ENCODE measurements at places on chromosomes 2 and 18.

- no peak for DNase-seq
Observed at GRCh38 chr2:7405861-7406715, 488.9 kb downstream of the RNF144A start.

DNA sequence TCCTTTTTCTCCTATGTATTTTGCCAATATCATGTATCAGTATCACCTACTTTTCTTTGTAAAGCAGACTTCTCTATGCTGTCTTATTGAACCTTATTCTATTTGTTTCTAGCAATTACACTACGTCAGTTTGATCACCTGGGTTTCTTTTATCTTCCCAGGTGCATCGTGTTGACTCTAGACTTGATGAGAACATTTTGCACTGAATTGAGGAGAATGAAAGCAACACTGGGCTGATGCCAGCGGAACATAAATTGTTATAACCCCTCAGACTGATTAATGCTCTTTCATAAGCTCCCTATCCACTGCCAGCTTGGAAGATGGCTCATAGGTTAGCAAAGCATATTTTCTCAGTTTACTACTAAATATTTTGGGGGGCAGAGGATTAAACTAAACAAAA lies 140.6 kb downstream of the EPHA4 start:
- DNase-seq = no peak

GRCh38 chr18:79903071-79903635 lies 48.3 kb downstream of the SLC66A2 start:
- no peak for DNase-seq

- DNase-seq = no peak
Observed at GRCh38 chr18:5297597-5297996, 2.1 kb upstream of the ZBTB14 start.

- no peak for DNase-seq
Observed at GRCh38 chr2:179954026-179954425, 53.1 kb downstream of the CWC22 start.

GRCh38 chr2:29206941-29207340 lies 91.7 kb downstream of the CLIP4 start:
- no peak for DNase-seq

DNA sequence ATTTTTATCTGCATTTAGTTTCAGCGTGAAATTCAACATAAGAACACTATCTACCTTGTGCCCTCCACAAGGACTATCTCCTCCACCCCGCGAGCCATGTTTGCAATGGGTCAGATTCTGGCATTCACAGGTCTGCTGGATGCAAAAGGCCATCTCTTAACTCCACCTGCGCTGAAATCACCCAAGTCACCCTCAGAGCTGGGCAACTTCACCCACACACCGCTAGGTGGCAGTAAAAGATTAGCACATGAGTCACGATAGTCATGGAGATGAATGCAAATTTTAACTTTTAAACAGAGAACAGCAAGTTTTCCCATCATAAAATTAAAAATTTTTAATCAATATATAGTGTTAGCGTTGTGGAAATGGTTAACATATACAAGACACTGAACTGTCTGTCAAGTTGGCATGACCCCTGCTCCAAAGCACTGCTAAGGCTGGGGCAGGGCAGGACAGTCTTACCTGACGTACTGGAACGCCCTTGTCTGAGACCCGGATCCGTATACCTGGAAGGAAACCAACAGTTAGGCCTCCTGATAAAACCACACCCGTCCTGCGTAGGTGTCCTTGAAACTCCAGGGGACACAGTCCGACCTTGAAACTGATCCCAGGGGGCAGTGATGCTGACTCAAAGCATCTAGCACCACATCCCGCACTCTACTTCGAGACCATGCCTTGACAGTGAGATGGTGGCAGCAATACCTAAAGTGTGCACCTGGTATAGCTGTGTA lies 89.6 kb downstream of the UXS1 start:
- DNase-seq = no peak

- no peak for DNase-seq
Observed at GRCh38 chr2:64786343-64787018, 132.8 kb upstream of the SERTAD2 start.

GRCh38 chr2:81247648-81248047 lies 943.1 kb upstream of the LRRTM1 start:
- DNase-seq = no peak

DNA sequence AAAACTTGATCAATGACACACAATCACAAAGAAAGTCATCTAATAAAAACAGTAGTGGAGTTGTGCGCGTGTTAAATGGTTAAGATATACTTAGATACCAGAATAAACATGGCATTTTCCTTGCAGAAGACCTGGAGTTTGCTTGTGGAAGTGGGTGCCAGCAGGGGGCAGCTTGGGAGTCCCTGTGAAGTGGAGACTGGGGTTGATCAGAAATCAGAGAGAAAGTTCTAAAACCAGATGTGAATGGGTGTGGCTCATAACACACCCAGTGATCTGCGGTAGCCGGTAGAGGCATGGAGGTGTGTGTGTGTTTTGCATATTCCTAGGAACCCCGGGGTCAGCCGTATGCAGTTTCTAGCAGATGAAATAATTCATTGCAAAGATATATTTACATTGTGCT lies 300.1 kb upstream of the TRIB2 start:
- no peak for DNase-seq

GRCh38 chr2:215403441-215404347 lies 32.2 kb downstream of the FN1 start:
- no peak for DNase-seq

DNA sequence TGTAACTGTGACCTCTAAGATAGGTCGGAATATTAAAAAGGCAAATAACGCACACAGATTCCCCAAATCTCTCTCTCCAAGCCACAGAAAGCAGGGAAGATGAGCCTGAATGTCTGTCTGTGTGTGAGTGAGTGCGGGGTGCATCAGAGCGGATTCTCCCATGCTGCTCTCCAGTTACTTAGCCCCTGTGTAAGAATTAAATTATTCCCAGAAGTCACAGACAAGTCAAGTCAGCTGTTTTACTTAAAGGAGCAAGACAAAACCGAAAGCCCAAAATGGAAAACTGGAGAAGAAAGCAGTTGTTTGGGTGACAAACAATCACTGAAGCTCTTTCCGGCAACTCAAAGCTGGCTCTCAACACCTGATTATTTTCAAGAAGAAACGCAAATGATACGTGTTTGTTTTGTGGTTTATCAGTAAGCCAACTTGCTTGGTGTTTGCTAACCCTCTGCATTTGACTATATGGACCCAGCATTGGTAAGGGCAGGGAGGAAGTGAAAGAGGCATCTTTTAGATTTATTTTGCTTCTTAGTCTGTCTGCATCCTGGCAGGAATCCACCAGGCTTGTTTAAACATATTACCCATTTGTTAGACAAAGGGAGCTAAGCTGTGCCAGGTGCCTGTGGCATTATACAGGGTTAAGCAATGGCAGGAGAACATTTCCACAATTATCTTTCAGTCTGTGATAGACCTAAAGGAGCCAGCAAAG lies 121.5 kb upstream of the CREB1 start:
- DNase-seq = no peak

- no peak for DNase-seq
Observed at GRCh38 chr2:8671802-8672201, 10.1 kb upstream of the ID2 start.
